Airway epithelial cell (primary cell): ENCODE measurements at places on chromosomes 5 and 9. TPM values are rescaled to one million over a fixed set of nuclear protein-coding genes. Genes with fewer than 3 reads are reported as not detected.

The FST gene
- 127 and 148 TPM in 2 replicates for total RNA-seq

The TMC1 gene
- total RNA-seq: 0.14 TPM in 1 of 2 replicates, not detected in the other

The RAB3C gene
- total RNA-seq: not detected in 2 replicates

The PPP3R2 gene
- total RNA-seq: not detected in 2 replicates

The TAF11L12 gene
- total RNA-seq: not detected in 2 replicates

The LMNB1 gene
- total RNA-seq: 64.5 and 85.3 TPM in 2 replicates

The TXNDC8 gene
- total RNA-seq: not detected in 2 replicates

The PCDH1 gene
- 50.3 and 60.9 TPM in 2 replicates for total RNA-seq

The C5 gene
- total RNA-seq: 0.46 and 0.56 TPM in 2 replicates

The IDNK gene
- 0.49 and 11.5 TPM in 2 replicates for total RNA-seq

The PKD2L2 gene
- not detected in 2 replicates for total RNA-seq

The SLC1A3 gene
- total RNA-seq: 2.7 and 12.1 TPM in 2 replicates

The OR13C9 gene
- total RNA-seq: not detected in 2 replicates

The AGXT2 gene
- total RNA-seq: not detected in 2 replicates

The CBY3 gene
- total RNA-seq: not detected in 2 replicates

The C5orf52 gene
- total RNA-seq: not detected in 2 replicates

The PLPP7 gene
- total RNA-seq: not detected in 2 replicates

The RETREG1 gene
- total RNA-seq: 0.35 TPM in 1 of 2 replicates, not detected in the other

The TRPM6 gene
- 0.14 and 0.28 TPM in 2 replicates for total RNA-seq

The HK3 gene
- total RNA-seq: not detected in 2 replicates

The EQTN gene
- 0.78 TPM in 1 of 2 replicates, not detected in the other for total RNA-seq

The EMB gene
- 18.8 and 28.4 TPM in 2 replicates for total RNA-seq

The BTNL8 gene
- total RNA-seq: not detected in 2 replicates

The FRRS1L gene
- total RNA-seq: 0.07 TPM in 1 of 2 replicates, not detected in the other

The OMD gene
- not detected in 2 replicates for total RNA-seq

The ADCY2 gene
- not detected in 2 replicates for total RNA-seq

The CCNJL gene
- total RNA-seq: 8.6 and 9.0 TPM in 2 replicates

The PTGES2 gene
- total RNA-seq: 103 and 109 TPM in 2 replicates

The CMBL gene
- 0.98 and 3.1 TPM in 2 replicates for total RNA-seq

The HSPB3 gene
- not detected in 2 replicates for total RNA-seq

The IRX1 gene
- 27.7 and 31.4 TPM in 2 replicates for total RNA-seq

The PCDHA1 gene
- total RNA-seq: 0.14 TPM in 2 replicates

The TDRD7 gene
- total RNA-seq: 1.5 and 1.9 TPM in 2 replicates

The CCDC180 gene
- total RNA-seq: 0.49 and 0.51 TPM in 2 replicates

The FSD1L gene
- 0.51 and 1.3 TPM in 2 replicates for total RNA-seq

The EEIG1 gene
- total RNA-seq: 4.1 and 8.6 TPM in 2 replicates

The PAEP gene
- total RNA-seq: not detected in 2 replicates

The MAMDC2 gene
- total RNA-seq: 0.93 and 1.8 TPM in 2 replicates

The OLFML2A gene
- total RNA-seq: 37.5 and 44.0 TPM in 2 replicates

The ALDH1A1 gene
- total RNA-seq: 2.2 and 3.1 TPM in 2 replicates

The OLFM1 gene
- not detected in 2 replicates for total RNA-seq

The ANKRD34B gene
- total RNA-seq: not detected in 2 replicates

The STK32A gene
- total RNA-seq: 0.46 and 1.8 TPM in 2 replicates

The HTR1A gene
- not detected in 2 replicates for total RNA-seq

The ANGPTL2 gene
- total RNA-seq: 0.49 TPM in 1 of 2 replicates, not detected in the other

The SPINK1 gene
- total RNA-seq: not detected in 2 replicates

The TYRP1 gene
- not detected in 2 replicates for total RNA-seq

The FBN2 gene
- total RNA-seq: 28.7 and 40.0 TPM in 2 replicates

The FCN1 gene
- not detected in 2 replicates for total RNA-seq

The P4HA2 gene
- total RNA-seq: 58.1 and 59.9 TPM in 2 replicates

The SV2C gene
- 0.14 TPM in 1 of 2 replicates, not detected in the other for total RNA-seq

The PRELID2 gene
- total RNA-seq: 7.9 and 12.2 TPM in 2 replicates

The LMX1B gene
- not detected in 2 replicates for total RNA-seq
